OCI-M1 (cell line): ENCODE measurements at places on chromosomes 6 and 20.

GRCh38 chr6:155143029-155143577 lies 120.7 kb upstream of the CLDN20 start:
- DNase-seq, result peak; percentile 74

- no peak for DNase-seq
These were observed 699 bp downstream of the PTPRT start for GRCh38 chr20:43188861-43189553.

DNA sequence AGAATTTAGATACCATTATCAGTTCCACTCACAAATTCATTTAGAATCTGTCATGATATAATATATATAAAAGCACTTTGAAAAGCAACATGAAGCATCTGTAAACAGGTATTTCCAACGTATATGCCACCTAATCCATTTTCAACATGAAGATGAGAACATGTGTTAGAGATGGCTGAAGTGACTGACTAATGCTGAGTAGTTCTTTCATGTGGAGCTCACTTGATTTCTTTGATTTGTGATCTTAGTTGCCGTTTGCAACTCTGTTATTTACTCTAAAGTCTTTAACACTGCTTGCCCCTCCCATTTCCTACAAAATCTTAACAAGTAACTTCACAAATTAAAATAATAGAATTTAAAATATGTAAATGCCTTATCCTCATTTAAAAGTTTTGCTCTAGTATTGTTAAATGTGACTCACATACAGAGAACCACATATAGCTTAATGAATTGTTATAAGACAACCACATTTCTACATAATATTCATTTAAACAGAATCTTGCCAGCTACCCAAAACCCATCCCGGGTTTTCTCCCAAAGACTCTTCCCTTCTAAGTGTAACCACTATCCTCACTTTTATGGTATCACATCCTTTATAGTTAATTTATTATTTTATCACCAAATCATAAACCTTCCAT lies 78.3 kb downstream of the ME1 start:
- no peak for DNase-seq

GRCh38 chr20:12598894-12599293 lies 409.9 kb upstream of the SPTLC3 start:
- DNase-seq, result no peak

GRCh38 chr20:45408646-45409213 lies 641 bp downstream of the DBNDD2 start:
- DNase-seq, result no peak

DNA sequence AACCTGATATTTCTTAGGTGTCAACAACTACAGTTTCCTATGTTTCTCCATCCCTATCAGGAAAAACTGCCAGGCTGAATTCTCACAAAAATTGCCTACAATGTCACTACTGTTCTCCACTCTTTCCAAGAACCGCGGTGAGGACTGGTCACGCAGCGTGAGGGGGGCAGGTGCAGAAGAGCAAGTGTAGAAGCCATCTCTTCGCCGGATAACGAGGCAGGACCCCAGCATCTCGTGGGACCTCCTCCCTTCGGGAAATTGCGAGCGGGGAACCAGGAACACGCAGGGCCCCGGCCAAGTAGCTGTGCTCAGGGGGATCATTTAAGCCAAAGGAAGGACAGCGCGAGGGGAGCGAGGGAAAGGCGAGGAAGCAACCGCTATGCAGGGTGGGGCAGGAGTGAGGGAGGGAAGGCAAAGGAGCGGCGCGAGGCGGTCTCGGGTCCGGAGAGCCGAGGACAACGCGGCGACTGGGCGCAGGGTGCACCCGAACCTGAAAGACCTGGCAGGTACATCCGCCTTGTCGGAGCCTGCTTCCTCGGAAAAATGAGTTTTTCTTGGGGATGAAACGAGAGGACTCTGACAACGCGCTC lies 559 bp downstream of the APMAP start:
- peak; percentile 39 for DNase-seq

GRCh38 chr6:79608334-79609224 lies 22.6 kb upstream of the SH3BGRL2 start:
- DNase-seq, result no peak
